DMS79 treated with DMSO at 0.1 percent for 48 hours (cell line): ENCODE measurements at places on chromosomes 1 and 21.

- DNase-seq, result peak; percentile 89
Measured at GRCh38 chr1:164787834-164788231, 228.8 kb downstream of the PBX1 start.

- no peak for DNase-seq
Measured at GRCh38 chr1:161985301-161985822, 38.3 kb downstream of the OLFML2B start.

- peak; percentile 15 for DNase-seq
Measured at GRCh38 chr1:167454894-167455785, 63.2 kb downstream of the CD247 start.

GRCh38 chr1:32066489-32066873, 6.3 kb upstream of the TMEM39B start:
- peak; percentile 85 for DNase-seq

- no peak for DNase-seq
Measured at GRCh38 chr1:53413175-53414001, 45.8 kb upstream of the DMRTB1 start.

DNA sequence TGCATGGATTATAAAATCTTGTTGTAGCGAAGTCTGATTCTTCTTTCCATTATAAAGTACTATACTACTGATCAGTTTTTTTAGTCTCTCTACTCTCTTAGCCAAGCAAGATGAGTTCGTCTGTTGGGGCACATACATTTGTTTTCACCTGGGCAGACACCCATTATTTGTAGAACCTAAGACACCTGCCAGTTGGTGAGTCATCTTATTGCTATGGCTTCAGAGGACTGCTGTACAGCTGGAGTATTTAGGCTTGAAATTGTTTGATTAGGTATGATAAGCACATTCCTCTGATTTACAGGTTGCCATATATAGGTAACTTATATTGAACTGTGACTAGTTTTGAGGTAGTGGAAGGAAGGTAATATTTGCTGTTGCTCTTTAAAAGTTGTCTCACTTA, 17.2 kb downstream of the RBM15 start:
- DNase-seq, result no peak

- no peak for DNase-seq
Measured at GRCh38 chr1:10539411-10540043, 64.8 kb downstream of the PEX14 start.

DNA sequence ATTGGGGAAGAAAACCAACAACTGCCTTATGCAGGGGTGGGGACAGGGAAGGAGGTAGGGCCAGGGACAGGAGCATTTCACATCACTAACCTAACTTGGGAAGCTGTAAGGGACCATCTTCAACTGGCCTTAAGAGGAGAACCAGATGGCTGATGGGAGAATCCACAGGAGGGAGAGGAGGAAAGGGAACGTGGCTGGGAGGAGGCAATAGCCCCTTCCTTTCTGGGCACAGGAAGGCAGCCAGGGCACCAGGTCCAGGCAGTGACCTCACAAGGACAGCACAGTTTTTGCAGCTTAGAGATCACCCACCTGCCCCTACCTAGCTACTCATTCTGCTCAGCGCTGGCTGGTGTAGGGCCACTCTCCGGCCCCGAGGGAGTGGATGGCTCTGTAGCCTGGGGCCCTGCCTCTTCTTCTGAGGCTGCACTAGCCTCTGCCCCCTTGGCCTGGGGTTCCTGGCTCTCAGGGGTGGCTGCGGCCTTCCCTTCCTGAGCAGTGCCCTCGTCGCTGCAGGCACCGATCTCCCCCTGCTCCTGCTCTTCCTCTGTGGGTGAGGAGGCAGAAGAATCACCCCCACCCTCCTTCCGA, 1.7 kb downstream of the MARCKSL1 start:
- DNase-seq, result no peak

DNA sequence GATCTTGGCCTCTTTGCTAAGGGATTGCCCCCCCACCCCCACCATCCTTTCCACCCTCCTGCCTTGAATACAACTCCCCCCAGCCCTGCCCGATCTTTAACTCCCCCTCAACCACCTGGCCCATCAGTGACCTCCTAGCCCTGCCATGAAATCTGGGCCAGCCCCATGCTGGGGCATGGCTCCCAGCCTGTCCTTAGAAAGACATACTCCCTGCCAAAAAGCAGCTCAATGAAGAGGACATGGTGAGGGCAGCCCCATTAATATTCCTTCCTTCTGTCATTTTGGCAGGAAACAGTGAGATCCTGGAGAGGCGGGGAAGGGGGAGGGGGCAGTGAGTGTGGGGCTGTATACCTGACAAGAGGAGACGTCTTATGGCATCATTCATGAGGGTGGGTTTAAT, 66.8 kb upstream of the DISP3 start:
- no peak for DNase-seq

GRCh38 chr21:45180246-45180599, 105.8 kb downstream of the ADARB1 start:
- no peak for DNase-seq

DNA sequence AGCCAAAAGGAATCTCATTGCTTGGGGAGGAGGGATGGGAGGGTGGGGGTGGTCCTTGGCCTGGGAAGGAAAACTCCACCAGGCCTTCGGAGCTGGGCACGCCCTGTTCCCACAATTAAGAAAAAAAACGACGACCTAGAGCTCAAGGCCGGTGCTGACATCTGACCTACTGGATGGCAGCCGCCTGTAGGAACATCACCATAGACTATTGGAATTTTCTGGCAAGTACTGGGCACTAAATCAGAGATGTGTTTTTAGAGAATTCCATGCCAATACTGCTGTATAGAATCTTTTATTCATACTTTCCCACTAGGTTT, 729 bp downstream of the NADK start:
- DNase-seq, result no peak

GRCh38 chr1:40081871-40082270, 15.2 kb downstream of the PPT1 start:
- no peak for DNase-seq

DNA sequence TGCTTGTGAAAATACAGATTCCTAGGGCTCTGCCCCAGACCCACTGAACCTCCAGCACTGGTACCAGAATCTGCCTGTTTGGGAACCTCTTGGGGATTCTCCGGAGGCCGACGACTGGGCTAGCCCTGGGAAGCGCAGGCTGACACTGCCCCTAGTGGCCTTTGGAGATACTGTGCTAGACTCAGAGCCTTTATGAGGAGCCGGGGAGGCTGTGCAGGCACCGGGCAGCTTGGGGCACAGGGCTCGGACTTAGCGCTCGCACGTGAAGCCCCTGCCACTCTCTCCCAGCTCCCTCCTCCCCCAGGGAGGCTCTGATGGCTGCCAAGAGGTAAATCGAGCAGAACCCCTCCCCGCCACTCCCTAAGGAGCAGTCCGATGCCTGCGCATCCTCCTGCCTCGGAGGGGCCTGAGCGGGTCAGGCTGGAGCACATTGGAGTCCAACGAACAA, 144.6 kb upstream of the TNR start:
- peak; percentile 2 for DNase-seq

DNA sequence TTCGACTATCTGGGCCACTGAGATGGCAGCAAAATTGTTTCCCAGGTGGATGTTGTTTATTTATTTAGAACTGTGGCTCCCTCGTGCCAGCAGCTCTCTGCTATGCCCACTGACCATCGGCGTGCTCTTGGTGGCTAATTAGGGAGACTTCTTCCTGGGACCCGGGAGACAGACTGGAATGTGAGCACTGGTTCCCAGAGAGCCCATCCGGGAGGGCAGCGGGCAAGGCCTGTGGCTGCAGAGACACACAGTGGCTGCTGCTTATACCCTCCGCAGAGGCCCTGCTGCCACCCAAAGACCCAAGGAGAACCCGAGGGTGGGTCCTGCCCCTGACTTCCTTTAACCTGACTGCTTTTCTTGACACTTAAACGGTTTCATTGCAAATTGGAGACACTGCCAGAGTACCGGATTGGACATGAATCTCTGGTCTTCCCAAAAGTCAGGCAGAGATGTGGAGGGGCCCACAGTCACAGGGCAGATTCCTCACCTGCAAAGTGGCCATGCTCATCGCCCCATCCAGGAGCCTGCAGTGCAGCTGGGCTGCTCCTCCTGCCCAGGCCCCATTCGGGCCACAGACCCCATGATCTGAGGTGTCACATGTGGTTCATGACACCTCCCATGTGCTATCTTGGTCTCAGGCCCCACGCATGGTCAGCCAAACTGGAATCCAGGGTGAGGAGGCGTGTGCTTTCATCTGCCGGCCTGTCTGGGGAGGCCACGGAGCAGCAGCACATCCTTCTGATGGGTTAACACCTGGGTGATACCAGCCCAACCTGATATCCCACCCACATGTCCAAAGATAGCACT, 5.7 kb upstream of the MATN1 start:
- DNase-seq, result no peak
